ENCODE measurements at places on chromosomes 3 and 15.

- no peak for DNase-seq
Measured at GRCh38 chr3:13536832-13537231, 12.1 kb upstream of the FBLN2 start.

DNA sequence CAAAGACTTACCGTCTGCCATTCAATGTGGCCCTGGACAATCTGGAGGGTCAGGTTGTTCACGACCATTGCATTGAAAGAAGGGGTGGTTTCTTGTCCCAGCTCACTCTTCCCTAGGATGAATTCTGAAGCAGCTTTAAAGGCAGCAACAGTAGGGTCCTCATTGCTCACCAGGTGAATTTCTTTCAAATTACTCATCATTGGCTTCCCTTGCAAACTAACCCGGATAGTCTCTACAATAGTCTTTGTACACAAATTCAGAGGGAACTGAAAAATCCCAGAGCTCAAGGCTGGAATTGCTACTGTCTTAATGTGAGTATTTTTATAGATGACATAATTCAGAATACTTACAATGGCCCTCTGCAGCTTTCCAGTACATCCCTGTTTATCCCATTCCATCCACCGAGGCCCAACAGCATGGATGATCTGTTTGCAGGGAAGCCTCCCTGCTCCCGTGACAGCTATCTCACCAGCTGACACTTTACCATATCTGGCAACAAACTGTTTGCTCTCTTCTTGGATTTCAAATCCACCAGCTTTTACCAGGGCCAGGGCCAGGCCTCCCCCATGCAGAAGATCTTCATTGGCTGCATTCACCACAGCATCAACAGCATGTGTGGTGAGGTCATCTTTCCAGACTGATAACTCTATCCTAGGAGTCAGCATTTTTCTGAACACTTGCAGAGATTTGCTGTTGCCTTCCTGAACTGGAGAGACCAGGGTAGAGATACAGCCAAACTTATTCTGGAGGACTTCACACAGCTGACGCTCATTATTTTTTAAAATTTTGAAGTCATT is 8.6 kb downstream of the PARP9 start:
- no peak for DNase-seq

DNA sequence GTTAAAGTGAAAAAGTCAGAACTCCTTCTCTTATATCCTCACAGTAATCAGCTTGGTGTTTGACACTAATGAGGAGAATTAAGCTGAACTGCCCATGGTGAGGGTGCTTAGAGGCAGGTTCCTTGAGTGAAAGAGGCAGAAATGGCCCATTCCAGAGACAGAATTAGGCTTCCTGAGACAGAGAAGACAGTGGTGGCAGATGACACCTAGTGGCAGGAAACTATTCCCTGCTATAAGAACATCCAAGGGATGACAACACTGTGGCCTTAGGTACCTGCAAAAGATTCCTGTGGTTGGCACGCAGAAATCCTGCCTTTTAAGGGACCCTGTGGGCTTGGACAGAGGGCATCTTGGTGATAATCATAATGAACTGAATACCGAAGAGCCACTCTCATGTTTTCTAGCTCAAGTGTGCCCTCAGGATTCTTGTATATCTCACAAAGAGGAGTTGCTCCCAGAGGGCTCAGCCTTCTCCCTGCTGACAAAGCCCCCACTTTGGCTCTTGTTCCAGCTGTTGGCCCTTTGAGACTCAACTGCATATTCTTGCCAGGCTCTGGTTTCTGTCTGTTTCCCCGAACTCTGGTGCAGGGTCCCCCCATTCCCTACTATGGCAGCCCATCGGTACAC is 56.0 kb downstream of the KBTBD12 start:
- peak; percentile 27 for DNase-seq

DNA sequence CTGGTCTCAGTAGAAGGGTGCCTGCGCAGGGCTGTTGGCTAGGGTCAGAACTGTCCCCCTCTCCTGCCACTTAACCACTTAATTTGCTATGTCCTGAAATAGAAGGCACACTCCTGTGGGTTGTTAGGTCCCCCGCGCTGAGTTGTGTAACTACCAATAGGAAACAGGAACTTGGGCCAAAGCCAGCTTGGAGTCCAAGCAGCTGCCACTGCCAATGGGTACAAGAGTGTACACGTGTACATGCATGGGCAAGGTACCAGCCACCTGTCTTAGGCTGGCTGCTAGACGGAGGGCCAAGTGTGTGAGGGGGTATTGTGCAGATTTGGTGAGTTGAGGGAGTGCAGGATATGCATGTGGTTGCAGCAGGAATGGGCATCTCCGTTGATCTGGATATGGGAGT is 29.7 kb upstream of the POLG start:
- DNase-seq, result peak; percentile 76

DNA sequence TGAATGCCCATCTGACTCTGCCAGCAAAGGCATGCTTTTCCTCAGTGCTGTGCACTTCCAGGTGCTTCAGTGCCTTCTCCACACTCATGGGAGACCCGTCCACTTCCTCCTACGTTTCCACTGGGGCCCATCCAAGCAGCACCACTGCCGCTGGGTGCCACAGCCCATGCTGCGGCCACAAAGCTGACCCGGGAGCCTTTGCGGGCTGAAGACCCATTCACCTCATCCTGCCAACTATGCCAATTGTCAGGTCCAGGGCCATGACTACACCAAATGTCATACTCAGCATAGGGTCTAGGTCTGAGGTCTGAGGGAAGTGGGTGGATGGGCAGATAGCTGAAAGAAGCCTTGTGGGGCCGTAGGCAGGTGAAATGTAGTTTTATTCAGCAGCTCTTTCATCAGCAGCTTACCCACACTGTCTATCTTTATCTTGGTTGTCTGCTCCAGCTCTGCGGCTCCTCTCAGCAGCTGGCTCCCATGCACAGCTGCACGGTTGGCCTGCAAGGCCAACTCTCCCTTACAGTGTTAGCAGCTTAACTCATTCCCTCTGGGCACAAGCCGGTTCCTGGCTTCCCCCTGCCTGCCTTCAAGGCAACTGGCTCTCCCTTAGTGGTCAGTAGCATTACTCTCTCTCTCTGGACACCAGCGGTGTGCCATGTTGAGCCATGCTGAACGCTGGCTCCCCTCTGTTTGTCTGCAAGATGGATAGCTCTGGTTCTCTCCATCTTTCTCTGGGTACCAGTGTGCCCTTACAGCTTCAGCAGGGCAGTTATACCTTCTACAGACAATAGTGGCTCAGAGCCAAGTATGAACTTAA is 63.7 kb upstream of the SIAH2 start:
- DNase-seq, result no peak

Measured in inflammatory macrophage treated with lipopolysaccharide for 1 hour (primary cell).